Activated CD4-positive, alpha-beta memory T cell treated with anti-CD3 and anti-CD28 coated beads for 36 hours (primary cell): ENCODE measurements at places on chromosomes 3 and 15. TPM values are rescaled to one million over a fixed set of nuclear protein-coding genes. Genes with fewer than 3 reads are reported as not detected.
A peak's percentile ranks its signal among the peaks of the same experiment; 100 is the strongest.

Gene LSG1
- total RNA-seq = 35.3 TPM

Gene MRAS
- 0.10 TPM for total RNA-seq

Gene ZNF502
- 0.69 TPM for total RNA-seq

Gene VGLL3
- total RNA-seq = not detected

GRCh38 chr3:166836836-166837235, 543.3 kb downstream of the ZBBX start:
- no peak for DNase-seq

DNA sequence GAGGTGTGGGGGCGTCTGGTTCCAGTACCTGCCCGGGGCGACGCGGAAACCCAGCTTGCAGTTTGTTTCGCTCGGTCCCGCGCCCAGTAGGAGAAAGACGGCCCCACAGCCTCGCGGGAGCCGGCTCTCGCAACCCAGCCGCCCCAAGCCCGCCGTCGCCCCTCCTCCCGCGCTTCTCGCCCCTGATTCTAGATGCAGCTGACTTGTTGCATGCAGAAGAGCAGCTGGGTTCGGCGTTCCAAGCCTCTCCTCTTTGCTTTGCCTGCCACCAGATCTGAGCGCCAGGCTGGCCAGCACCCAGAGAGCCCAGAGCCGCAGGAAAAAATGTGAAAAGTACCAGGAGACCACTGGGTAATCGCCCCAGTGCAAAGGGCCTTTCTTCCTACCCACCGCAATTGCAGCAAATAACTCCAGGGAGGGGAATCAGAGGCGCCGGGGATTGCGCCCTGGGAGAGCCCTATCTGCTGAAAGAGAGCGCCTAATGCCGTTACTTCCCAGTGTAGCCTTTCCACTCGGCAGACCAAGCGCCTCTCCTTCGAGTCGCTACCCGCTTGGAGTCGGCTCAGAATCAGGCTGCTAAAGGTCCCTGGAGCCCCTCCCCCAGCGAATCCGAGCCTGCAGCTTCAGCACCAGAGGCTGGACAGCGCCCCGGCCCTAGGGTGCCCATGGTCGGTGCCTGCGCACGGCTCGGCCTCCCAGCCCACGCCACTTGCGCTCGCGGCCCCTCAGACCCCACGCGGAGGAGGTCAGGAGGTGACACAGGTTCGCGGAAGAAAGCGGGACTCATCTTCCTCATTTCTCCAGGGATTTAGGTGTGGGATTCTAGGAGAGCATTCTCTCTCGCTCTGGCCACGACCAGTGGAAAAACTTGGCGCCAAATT, 15.7 kb upstream of the AEN start:
- peak; percentile 66 for DNase-seq

DNA sequence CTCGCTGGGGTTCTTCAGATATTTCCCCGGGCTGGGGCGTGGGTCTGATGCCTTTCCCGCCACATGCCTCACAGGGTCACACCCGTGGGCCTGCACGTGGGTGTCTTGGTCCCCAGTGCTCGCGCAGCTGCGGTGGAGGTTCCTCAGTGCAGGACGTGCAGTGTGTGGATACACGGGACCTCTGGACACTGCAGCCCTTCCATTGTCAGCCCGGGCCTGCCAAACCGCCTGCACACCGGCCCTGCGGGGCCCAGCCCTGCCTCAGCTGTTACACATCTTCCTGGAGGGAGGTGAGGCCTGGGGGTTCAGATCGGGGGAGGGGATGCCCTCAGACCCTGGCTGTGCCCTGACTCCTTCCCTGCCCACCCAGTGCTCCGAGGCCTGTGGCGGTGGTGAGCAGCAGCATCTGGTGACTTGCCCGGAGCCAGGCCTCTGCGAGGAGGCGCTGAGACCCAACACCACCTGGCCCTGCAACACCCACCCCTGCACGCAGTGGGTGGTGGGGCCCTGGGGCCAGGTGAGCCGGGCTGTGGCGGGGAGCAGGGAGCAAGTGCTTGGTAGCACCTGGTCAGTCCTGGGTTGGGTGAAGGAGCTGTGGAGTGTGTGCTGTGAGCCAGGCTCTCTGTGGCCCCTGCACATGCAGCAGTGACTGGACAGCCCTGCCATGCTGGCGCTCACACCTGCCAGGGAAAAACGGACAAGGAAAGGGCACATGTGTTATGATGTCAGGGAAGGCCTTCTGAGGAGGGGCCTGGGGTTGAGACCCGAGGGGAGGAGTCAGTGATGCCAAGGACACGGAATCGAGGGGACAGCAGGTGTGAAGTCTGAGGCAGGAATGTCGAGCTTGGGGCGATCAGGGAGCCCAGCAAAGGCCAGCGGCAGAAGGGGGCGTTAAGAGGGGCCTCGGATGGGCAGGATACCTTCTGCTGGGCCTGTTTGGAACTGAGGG, 88.9 kb downstream of the TBC1D2B start:
- DNase-seq = no peak

- no peak for DNase-seq
Measured at GRCh38 chr3:181691901-181692300, 19.8 kb upstream of the SOX2 start.

- DNase-seq = no peak
Measured at GRCh38 chr15:84824260-84825007, 7.3 kb downstream of the ALPK3 start.

- no peak for DNase-seq
Measured at GRCh38 chr3:169339386-169339785, 324.1 kb downstream of the MECOM start.

DNA sequence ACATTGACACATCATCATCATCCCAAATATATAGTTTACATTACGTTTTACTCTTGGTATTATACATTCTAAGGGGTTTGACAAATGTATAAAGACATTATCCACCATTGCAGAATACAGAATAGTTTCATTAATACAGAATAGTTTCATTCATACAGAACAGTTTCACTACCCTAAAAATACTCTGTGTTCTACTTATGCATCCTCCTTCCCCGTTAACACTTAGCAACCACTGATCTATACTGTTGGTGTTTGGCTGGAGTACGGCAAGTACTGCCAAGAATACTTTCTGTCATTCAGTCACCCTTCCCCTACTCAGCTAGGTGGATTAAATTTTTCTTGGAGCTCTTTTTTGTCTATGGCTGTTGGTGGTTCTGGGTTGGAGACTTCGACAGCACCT, 33.4 kb downstream of the LEKR1 start:
- DNase-seq = no peak

- no peak for DNase-seq
Measured at GRCh38 chr3:126053513-126053912, 30.4 kb downstream of the SLC41A3 start.

DNA sequence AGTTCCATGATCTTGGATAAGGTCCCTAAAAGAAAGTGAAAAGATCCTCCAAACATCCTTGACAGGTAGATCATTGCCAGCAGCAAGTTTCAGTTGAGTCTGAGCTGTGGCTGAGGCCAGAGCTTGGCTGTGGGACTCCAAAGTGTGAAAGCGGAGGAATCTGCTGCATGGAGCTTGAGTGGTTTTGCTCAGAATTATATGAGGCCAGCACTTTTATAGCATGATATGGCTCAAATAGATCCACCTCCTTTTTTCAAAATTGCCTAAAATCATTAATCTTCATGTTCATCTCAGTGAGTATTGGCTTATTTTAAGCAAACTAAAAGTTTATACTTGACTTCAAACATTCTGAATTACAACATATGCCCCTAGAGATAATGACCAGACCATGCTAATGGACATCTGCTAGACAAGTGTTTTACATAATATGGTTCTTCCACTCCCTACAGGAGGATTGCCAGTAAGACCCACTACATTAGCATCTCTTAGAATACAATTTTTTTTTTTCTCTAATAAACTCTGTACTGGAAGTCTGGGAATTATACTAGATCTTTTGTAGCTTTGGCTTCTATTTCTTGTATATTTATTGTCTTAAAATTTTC, 368.1 kb downstream of the ZPLD1 start:
- DNase-seq = no peak

- no peak for DNase-seq
Measured at GRCh38 chr3:179038216-179038898, 33.3 kb downstream of the ZMAT3 start.
